ENCODE measurements at places on chromosomes 12 and 14.

- DNase-seq = no peak
Measured at GRCh38 chr14:65015391-65015790, 28.7 kb downstream of the FNTB start.

DNA sequence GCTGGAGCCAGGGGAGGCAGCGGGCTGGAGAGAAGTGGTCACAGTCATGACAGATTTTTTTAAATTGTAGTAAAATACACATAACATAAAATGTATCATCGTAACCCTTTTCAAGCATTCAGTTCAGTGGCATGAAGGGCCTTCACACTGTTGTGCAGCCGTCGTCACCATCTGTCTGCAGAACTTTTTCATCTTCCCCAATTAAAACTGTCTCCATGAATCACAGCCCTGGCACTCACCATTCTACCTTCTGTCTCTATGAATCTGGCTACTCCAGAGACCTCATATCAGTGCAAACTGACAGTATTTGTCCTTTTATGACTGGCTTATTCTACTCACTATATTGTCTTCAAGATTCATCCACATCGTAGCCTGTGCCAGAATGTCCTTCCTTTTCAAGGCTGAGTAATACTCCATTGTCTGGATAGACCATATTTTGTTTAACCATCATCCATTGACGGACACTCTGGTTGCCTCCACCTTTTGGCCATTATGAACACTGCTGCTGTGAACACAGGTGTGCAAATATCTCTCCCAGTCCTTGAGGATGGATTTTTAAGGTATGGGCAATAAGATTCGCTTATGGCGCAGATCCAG lies 91.5 kb upstream of the NCOR2 start:
- DNase-seq = no peak

- no peak for DNase-seq
Measured at GRCh38 chr14:89578156-89578555, 161.1 kb upstream of the FOXN3 start.

- DNase-seq = no peak
Measured at GRCh38 chr12:82638324-82638723, 48.4 kb upstream of the TMTC2 start.

DNA sequence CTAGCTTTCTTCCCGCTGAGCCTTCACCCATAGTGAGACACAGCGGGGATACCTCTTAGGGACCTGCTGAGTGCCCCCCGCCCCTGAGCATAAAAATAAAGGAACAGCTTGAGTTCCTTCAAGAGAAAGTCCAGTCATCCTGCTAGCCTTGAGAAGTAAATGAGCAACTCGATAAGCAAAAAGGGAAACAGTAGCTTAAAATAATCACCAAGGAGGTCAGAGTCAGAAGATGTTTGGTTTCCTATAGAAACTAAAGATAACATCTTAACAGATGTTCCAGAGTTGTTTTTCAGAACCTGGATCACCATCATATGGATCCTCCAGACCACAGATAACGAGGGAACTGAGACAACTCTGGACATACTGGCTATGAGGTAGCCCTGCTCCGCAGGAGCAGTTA lies 94.0 kb downstream of the BCAT1 start:
- DNase-seq = no peak

- DNase-seq = no peak
Measured at GRCh38 chr12:121838126-121838525, 20.5 kb downstream of the HPD start.

GRCh38 chr12:112162241-112162790 lies 37.0 kb downstream of the TRAFD1 start:
- no peak for DNase-seq

GRCh38 chr14:78970677-78971076 lies 800.5 kb downstream of the NRXN3 start:
- no peak for DNase-seq

DNA sequence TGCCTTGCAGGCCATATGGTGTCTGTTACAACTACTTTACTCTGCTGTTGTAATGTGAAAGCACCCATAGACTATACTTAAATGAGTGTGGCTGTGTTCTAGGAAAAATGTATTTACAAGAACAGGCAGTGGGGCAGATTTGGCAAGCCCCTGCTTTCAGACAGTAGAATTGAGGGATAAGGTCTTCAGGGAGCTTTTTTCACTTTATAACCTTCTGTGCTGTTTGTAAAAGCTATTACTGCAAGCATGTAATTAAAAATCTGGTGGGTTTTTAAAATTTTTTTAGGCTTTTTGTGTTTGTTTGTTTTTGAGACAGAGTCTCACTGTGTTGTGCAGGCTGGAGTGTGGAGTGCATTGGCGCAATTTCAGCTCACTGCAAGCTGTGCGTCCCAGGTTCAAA lies 73.9 kb downstream of the VEZT start:
- DNase-seq = no peak

- DNase-seq = no peak
Measured at GRCh38 chr12:47754126-47754525, 4.6 kb downstream of the RAPGEF3 start.

- DNase-seq = no peak
Measured at GRCh38 chr12:115251727-115252126, 567.8 kb upstream of the TBX3 start.

DNA sequence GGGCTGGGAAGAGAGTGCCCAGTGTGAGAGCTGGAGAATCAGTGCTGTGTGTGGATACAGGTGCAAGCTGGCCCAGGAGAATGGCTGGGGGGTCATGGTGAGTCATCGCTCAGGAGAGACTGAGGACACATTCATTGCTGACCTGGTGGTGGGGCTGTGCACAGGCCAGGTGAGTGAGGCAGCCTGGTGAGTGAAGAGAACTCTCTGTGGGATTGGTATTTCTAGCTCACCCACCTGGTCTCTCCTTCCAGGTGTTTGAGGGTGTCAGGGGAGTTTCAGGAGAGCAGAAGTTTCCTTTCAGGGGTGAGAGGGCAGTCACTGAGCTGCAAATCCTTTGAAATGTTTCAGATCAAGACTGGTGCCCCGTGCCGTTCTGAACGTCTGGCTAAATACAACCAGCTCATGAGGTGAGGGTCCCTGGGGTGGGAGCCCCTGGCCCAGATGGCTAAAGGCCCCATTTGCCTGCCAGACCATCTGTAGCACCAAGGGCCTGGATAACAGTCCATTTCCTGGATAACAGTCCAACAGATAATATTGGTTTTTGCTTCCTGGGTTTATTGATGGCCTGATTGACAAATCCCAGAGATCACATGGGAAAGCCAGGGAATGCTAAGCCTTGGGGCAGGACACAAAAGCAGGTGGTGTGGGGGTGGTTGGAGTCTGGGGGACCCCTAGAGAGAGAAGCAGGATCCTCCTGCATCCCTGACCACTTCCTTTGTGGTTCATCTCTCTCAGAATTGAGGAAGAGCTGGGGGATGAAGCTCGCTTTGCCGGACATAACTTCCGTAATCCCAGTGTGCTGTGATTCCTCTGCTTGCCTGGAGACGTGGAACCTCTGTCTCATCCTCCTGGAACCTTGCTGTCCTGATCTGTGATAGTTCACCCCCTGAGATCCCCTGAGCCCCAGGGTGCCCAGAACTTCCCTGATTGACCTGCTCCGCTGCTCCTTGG lies 5.5 kb upstream of the ATN1 start:
- no peak for DNase-seq

GRCh38 chr12:49330631-49331379 lies 6.2 kb downstream of the C1QL4 start:
- DNase-seq = no peak

- DNase-seq = no peak
Measured at GRCh38 chr12:26845057-26845666, 12.2 kb upstream of the ITPR2 start.

DNA sequence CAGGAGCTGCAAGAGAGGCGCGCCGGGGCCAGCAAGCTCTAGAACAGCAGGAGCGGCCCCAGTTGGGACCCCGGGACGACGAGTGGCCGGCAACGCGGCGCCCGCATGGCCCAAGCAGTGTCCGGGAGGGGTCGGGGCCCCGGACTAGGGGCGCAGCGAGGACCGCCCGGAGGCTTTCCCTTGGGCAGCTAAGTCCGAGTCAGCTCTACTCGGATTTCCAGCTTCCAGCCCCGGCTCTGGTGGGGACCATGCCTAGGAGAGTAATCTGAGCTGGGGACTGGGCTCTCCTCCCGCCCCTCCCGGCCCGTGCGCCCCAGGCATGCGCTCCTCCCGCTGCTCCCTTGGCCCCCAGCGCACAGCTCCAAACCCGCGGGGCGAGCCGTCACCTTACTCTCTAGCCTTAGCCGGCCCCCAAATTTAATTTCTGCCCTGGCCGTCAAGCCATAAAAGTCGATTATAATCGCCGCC lies 41.6 kb upstream of the CAPRIN2 start:
- no peak for DNase-seq

GRCh38 chr14:102279282-102279681 lies 25.7 kb downstream of the MOK start:
- no peak for DNase-seq

DNA sequence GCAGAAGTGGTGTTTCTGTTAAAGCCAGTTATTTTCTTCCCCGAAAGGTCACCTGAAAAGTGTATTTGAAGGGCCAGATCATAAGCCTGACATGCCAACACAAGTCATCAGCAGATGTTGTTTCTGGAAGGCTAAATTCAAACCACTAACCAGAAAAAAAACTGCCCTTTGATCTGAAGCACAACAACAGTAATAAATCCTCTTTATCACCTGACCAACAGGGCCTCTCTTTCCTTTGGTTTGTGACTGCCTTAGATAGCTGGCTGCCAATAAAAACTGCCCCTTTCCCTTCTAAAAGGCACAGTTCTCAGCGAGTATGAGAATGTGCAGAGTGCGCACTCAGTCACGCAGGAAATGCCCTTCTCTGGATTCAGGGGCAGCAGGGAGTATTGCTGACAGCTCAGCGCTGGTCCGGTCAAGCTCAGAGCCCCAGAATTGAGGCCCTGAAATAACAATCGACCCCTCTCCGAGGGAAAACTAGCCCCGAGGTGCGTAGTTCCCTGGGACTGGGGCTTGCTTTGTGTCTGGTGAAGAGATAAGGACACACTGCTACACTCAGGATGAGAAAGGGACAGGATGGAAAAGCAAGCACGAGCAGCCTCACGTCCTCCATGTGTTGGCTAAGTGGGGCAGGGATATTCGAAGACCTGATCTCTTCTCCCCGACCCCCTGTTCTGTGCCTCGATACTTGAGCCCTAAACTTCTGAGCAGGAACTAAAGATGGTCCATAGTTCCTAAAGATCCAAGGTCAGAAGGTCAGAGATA lies 184.2 kb upstream of the GZMB start:
- no peak for DNase-seq

- DNase-seq = no peak
Measured at GRCh38 chr12:56864318-56864717, 69.9 kb downstream of the SDR9C7 start.

- DNase-seq = no peak
Measured at GRCh38 chr12:7929083-7929792, 6.7 kb downstream of the SLC2A3 start.

DNA sequence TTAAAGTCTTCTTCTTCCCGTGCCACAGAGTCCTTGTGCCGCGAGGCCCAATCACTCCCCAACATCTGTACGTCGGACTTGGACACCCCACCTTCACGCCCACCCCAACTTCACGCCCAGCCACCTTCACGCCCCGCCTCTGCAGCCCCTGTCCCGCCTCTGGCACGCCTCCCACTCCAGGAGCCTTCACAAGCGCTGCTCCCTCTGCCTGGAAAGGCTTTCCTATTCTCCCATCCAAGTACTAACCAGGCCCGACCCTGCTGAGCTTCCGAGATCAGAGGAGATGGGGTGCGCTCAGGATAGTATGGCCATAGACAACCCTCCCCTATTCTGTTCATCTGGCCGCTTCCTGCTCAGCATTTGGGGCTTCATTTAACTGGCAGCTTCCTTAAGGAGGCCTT lies 17.3 kb upstream of the EIF5 start:
- DNase-seq = no peak

DNA sequence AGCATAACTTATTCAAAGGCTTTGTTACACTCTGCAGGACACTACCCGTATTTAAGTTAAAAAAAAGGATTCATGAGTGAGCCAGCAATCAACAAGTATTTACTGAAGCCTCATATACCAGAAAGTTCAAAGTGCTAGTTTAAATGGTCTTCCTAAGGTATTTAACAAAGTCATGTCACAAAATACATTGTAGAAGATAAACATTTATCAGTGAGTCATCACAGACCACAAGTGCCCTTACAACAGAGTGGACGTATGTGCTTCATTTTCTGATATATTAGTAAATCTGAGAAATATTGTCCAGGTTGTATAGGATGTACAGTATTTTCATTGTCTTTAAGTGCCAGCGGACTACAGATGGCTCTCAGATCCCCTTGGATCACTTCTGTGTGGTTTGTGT lies 24.2 kb downstream of the FLRT2 start:
- no peak for DNase-seq

DNA sequence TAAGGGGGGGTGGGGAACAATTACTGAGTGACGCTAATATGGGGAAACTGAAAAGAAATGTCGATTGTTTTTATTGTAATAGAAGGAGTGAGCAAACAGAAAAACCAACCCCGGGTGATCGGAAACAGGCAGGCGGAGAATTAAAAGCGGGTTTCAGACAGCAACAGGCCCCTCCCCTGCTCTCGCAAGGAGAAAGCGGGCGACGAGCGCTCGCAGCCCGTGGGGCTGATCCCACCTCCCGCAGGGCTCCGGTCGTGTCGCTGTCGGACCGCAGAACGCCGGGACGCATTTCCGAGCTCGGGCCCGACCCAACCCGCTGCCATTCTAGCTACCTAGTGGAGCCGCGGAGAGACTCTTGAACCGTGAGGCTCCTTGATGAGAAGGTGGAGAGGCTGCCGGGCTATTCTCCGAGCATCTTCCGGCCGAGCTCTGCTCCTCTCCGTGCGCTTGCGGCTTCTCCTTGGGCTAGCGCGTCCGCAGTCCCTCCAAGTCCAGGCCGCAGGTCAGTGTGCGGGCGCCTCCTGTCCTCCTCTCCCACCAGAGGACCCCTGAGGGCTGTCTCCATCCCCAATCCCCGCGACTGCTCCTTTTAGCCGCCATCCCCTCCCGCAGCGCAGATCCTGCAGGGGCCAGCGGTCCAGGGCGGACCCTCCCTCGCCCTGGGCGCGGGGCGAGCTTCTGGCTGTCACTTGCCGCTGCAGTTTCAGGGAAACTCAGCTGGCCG lies 4.1 kb upstream of the PAX9 start:
- DNase-seq = no peak

- DNase-seq = no peak
Measured at GRCh38 chr14:71231521-71232393, 324.5 kb downstream of the PCNX1 start.

DNA sequence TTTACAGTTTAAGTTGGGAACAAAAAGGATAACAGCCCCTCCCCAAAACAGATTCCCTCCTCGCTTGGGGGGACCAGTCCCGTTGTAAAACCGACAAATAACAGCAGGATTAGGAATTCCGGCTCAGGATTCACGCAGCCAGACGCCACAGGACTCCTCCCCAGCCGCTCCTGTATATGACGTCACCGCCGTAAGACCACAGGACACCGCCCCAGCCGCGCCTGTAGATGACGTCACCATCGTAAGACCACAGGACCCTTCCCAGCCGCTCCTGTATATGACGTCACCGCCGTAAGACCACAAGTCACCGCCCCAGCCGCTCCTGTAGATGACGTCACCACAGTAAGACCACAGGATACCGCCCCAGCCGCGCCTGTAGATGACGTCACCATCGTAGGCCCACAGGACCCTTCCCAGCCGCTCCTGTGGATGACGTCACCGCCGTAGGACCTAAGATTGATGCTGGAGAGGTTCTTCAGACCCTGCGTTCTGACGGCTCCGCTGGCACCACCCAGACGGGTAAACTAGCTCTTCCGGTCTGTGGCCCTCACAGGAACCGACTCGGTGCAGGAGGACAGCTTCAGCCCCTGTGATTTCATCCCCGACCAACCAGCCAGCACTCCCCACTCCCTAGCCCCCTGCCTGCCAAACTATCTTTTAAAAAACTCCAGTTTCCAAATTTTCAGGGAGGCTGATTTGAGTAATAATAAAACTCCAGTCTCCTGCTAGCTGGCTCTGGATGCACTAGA lies 43.9 kb upstream of the FBRSL1 start:
- peak; percentile 13 for DNase-seq

Measured in stimulated activated CD4-positive, alpha-beta T cell treated with anti-CD3 and anti-CD28 coated beads, Interleukin-1b, Interleukin-23, amount 100 ng/mL, for 24 hours (primary cell).